ENCODE measurements at places on chromosomes 16 and 17.

DNA sequence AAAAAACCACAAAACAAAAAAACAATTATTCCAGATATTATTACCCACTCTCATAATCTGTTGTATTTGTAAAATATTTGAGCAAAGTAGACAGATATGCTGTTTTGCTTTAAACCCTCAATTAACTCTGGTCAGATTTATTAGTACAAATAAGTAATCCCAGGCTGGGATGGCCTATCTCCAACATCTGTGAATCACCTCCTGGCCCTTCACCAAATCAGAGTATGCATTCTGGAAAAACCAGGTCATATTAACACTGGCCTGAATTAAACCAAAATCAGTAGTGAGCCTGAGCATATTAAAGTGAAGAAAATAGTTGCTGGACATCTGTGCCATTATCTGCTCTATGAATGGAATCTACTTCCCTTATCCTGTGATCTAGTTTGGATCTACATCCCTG, 41.0 kb downstream of the STAT3 start:
- peaks cover 37% of the 10 kb centered on the region for H3K36me3 ChIP-seq
- DNase-seq: no peak
- no peak overlapping the region for H3K4me3 ChIP-seq
- no peaks in the 10 kb centered on the region for H3K27me3 ChIP-seq
- peaks cover 29% of the 10 kb centered on the region for H3K4me1 ChIP-seq
- no peak overlapping the region for H3K27ac ChIP-seq

GRCh38 chr17:76957678-76958464, 89.7 kb downstream of the MGAT5B start:
- no peak overlapping the region for H3K4me3 ChIP-seq
- H3K36me3 ChIP-seq: no peaks in the 10 kb centered on the region
- no peak overlapping the region for H3K27ac ChIP-seq
- DNase-seq: no peak

DNA sequence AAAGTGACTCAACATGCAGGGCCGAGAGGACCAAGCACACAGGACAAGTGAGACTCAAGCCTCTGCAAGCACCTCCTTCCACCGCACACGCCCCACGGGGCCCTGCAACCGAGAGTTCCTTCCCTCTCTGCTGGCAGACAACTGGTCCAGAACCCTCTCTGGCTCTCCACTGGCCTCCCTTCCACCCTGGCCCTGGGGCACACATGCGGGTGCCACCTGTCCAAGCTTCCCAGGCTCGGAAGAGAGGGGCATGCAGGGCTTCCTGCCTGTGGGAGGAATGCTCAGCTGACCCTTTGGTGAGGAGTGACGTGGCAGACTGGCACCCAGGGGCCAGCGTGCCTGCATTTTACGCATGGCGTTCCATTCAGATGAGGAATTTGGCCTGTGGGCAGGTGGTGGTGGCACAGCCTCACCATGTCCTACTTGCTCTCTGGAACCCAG, 59.8 kb downstream of the PIPOX start:
- no peaks in the 10 kb centered on the region for H3K4me1 ChIP-seq
- H3K36me3 ChIP-seq: peaks cover 43% of the 10 kb centered on the region
- H3K27me3 ChIP-seq: no peaks in the 10 kb centered on the region

DNA sequence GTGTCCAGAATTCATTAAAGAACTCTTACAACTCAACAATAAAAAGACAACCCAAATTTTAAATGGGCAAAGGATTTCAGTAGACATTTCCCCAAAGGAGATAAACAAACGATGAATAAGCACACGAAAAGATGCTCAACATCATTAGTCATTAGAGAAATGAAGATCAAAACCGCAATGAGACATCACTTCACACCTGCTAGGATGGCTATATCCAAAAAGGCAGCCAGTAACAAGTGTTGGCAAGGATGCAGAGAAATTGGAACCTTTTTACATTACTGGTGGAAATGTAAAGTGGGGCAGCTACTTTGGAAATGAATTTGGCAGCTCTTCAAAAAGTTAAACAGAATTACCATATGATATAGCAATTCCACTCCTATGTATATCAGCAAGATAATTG, 42.0 kb downstream of the PITPNM3 start:
- no peaks in the 10 kb centered on the region for H3K36me3 ChIP-seq
- H3K4me1 ChIP-seq: no peaks in the 10 kb centered on the region
- no peak overlapping the region for H3K27ac ChIP-seq
- no peak for DNase-seq
- H3K27me3 ChIP-seq: peaks cover 10% of the 10 kb centered on the region

- H3K4me1 ChIP-seq: no peaks in the 10 kb centered on the region
- no peak for DNase-seq
- no peaks in the 10 kb centered on the region for H3K36me3 ChIP-seq
- H3K27ac ChIP-seq: no peak overlapping the region
- H3K27me3 ChIP-seq: no peaks in the 10 kb centered on the region
These were observed 46.1 kb upstream of the BPTF start for GRCh38 chr17:67779098-67779672.
